ENCODE measurements at places on chromosomes 3 and 15.

DNA sequence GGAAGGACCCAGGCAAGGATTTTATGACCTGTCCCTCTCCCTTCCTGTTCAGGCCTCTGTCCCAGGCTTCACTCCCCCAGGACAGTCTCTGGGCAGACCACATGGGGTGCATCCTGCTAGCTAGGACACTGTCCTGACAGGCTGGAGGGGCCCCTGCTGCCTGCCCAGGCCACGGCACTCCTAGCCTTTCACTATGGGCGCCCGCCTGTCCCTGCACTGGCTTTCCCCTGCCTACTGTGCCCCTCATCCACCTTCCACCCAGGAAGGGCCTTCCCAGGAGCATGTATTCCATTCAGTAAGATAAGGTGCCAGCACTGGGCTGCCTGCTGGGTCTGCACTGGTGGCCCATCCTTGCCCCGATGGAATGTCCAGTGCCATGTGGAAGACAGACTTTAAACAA lies 145.3 kb downstream of the DNAJB8 start:
- no peak for DNase-seq

DNA sequence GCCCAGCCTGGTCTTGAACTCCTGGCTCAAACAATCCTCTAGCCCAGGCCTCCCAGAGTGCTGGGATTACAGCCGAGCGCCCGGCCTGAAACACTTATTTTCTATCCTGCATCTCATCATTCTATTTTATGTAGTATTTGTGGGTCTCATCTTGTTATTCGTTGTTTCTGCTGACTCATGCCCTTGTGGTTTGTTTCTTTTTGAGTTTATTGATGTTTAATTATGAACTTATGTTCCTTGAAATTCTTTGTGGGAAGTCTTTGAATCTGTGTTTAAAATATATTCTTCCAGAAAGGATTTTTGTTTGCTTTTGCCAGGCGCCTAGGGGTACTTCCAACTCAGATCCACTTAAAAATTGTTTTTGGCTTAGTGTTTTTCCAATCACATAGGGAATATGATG lies 78.3 kb upstream of the C15orf39 start:
- peak; percentile 62 for DNase-seq

DNA sequence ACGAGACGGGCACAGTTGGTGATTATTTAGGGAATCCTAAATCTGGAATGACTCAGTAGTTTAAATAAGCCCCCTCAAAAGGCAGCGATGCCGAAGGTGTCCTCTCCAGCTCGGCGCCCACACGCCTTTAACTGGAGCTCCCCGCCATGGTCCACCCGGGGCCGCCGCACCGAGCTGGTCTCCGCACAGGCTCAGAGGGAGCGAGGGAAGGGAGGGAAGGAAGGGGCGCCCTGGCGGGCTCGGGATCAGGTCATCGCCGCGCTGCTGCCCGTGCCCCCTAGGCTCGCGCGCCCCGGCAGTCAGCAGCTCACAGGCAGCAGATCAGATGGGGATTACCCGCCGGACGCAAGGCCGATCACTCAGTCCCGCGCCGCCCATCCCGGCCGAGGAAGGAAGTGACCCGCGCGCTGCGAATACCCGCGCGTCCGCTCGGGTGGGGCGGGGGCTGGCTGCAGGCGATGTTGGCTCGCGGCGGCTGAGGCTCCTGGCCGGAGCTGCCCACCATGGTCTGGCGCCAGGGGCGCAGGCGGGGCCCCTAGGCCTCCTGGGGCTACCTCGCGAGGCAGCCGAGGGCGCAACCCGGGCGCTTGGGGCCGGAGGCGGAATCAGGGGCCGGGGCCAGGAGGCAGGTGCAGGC lies 318.0 kb downstream of the FGF12 start:
- DNase-seq: no peak

DNA sequence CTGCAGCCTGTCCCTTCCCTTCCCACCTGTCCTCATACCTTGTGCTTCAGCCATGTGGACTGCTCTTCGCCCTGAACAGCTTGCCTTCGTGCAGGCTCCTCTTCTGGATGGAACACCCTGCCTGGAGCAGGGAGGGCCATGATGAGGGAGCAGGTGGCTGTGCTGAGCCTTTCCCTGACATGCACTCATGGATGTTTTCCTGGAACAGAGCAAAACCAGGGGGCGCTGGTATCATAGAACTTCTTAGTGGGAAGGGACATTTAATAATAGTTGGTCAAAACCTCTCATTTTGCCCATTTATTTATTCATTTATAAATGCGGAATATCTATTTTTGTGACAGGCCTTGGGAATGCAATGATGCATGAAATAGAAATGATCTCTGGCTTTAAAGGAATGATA lies 149.3 kb downstream of the CACNA1D start:
- DNase-seq: no peak

DNA sequence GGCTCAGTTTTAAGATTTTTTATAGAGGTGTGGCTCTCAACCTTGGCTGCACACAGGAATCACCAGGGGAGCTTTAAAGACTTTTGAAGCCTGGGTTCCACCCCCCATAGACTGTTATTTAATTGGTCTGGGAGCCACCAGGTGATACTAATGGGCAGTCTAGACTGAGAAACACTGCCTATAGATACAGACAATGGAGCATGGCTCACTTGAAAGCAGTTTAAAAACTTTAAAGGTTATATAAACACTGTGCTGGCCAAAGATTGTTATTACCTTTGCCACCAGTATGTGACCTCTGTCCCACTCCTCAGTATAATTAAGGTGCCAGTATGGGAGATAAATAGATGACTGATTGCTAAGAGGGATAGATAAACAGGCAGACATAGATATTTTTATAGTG lies 3.8 kb downstream of the GOLIM4 start:
- DNase-seq: no peak

DNA sequence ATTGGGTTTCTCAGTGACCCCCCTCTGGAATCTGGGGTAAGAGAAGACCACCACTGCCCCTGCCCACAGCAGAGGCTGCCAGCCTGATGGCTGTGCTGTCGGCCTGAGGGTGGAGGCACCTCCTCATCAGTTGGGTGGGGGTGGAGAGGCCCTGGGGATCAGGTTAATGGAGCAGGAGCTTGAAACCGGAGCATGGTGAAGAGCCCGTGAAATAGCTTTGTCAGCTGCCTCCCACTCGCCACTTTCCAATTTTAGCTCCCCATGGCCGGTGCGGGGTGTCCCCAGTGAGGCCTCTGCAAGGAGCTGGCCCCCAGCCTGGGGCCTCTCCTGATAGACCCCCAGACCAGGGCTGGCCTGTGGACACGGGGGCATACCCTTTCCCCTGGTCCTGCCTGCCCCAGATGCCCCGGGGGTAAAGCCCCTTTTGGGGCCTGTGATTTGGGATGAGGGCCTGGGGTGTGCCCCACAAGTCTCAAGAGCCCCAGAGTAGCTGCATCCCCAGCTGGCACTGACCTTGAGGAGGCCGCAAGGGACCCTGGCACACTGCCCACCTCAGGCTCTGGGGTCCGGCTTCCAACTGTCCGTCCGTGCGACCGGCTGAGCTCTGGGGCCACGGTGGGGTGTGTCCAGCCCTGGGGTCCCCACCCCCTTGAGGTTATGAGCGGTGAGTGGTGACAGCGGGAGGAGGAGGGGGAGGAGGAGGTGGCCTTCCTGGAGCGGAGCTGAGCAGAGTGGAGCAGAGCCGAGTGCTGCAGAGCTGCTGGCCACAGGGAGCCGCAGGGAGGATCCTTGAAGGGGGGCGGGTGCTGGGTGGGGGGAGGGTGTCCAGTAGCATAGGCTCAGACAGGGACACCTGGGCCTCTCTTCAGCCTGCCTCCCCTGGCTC lies at the start of gene HHATL:
TSS of gene HHATL (minus strand) at position 733 of the 886 bp plus-strand sequence. CDS start 1,972 bp downstream, outside the sequence.
- no peak for DNase-seq

DNA sequence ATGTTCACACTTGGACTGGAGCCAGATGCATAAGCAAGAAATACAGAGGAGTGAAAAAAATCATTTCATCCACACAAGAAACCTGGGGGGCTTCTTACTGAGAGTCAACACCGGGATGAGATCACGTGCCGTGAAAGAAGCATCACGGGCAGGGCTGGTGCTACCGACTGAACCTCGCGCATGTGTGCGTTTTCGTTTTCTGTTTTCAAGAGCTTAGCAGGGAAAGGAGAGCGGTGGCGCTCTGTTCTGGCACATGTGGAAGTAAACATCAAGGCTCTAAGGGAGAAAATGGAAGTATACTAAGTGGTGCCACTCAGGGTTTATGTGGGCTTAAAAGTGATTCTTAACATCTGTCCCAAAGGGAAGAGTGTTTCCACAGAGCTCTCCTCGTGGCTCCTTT lies 55.9 kb downstream of the VGLL4 start:
- no peak for DNase-seq

- DNase-seq: peak; percentile 88
Observed at GRCh38 chr15:63348392-63348791, 33.3 kb downstream of the CA12 start.

DNA sequence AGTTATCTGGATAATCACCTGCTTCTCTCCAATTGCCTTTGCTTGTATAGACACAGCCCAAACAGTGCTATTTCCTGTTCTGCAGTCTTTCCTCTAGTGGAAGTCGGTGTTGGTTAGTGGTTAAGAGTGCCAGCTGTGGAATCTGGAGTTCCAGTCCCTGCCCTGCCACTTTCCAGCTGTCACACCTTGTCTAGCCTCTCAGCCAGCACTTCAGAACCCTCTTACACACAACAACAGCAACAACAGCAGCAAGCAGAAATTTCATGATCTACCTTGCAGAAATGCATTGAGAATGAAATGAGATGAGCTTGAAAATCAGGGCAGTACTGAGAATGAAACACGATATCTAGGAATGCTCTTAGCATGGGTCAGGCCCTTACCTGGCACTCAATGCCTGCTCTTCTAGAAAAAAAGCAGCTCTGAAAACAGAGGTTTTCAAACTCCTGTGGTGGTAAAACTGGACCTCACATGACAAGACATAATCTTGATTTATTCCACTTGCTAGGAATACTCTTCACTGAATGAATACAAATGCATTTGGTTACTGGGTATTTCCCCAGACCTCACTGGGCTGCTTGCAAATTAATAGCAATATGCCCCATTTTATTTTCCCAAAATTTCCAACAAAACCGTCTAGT lies 3.3 kb upstream of the WNT5A start:
- DNase-seq: no peak

GRCh38 chr3:197956626-197956988 lies 3.4 kb upstream of the LMLN start:
- DNase-seq: no peak

GRCh38 chr15:79640206-79640605 lies 208.1 kb downstream of the MINAR1 start:
- DNase-seq: peak; percentile 89

DNA sequence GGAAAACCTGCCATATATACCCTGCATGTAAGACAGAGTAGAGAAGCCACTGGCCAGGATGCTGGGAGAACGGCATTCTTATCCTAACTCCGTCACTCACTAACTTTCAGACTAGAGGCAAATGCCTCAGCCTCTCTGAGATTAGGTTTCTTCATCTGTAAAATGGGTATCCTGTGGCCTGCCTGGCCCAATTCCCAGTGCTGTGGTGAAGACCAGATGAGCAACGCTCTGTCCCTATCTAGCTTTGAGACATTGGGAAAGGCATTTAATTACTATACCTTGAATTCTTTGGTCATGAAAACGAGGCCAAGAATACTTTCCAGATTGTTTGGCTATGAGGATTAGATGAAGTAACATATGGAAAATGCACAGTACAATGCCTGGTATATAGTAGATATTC lies 35.9 kb downstream of the CEMIP start:
- DNase-seq: no peak

DNA sequence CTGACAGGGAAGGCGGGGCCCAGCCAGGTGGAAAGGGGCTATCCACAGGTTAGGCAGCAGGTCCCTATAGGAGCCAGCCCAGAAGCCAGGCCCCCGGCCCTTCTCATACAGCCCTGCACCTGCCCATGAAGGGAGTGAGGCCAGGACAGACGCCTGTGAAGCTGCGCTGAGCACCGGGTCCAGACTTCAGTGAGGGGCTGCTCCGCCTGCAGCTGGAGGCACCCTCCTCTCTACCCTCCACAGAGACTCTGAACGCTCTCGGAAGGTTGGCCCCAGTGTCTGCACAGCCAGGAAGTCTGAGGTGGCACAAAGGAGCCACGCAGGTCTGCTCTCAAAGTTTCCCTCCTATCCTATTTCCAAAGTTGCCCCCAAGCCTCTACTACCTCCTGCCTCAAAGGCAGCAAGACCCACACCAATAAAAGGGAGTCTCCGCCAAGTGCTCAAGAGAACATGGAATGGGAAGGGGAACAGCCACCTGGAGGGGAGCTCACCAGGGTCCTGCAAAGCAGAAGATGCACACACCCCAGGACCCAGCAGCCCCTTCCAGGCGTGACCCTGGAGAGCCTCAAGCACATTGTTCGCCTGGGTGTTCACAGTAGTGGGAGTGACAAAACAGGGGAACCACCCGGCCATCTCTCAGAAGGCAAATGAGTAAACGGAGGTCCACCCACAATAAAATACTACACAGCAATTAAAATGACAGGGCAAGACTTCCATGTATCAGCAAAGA lies 19.5 kb downstream of the XXYLT1 start:
- DNase-seq: no peak

GRCh38 chr15:69801144-69801543 lies 296.6 kb downstream of the TLE3 start:
- no peak for DNase-seq

Measured in renal cortical epithelial cell (primary cell).